ENCODE measurements at places on chromosomes 5 and 9.

DNA sequence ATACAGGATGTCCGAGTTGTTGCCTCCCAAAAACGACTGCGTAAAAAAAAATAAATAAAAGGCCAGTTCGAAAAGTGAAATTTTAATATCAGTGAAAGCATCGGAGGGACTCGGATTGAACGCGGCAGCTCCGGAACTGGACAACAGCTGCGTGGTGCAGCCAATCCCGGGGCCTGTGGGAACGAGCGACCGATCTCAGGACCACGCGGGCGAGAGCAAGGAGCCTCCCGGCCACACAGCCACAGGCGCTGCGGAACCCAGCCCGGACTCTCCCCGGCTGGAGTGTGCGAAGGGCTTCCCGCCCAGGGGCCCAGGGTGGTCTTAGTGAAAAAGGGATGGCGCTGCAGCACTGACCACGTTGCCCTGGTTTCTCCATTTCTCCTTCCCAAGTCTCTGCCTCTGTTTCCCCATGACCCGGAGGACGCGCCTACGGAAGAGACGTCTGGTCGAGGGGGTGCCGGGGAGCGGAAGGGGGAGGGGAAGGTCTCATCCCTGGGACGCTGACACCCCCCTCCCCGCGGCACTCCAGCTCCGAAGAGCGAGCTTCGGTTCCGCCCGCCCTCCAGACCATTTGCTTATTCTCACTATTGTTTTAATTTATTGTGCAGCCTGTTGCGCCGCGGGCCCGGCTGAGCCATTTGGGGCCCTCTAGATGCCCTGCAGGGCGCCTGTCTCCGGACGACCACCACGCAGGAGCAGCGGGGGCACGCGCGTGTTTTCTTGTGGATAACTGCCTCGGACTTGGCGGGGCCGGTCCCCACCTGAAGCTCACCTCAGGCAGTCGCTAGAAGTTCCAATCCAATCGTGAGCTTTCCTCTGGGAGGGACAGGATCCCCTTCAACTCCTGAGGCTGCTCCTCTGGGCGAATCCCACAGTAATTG is 303.0 kb downstream of the PARP8 start:
- DNase-seq = no peak
- no peaks in the 10 kb centered on the region for H3K4me1 ChIP-seq
- no peaks in the 10 kb centered on the region for H3K36me3 ChIP-seq
- no peak overlapping the region for H3K27ac ChIP-seq

DNA sequence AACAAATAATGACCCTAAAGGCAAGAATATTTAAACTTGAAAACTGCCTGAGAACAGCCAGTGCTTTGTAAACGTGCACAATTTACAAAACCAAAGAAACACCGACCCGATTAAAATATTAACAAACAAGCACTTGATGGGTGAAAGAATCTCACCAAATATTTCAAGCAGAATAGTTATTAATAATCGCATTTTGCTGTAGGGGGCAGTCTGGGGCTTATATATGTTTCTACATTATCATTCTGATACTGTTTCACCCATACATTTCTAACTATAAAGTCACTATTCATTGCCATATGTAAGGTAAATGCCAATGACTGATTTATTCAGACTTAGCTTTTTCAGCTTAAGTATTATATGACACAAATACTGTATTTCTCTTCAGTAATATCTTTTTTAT is 37.7 kb downstream of the UBAP2 start:
- H3K27me3 ChIP-seq = no peaks in the 10 kb centered on the region
- peak; percentile 41 for DNase-seq
- peaks cover 5% of the 10 kb centered on the region for H3K36me3 ChIP-seq
- H3K27ac ChIP-seq = no peak overlapping the region
- H3K4me3 ChIP-seq = no peak overlapping the region
- H3K4me1 ChIP-seq = no peaks in the 10 kb centered on the region

DNA sequence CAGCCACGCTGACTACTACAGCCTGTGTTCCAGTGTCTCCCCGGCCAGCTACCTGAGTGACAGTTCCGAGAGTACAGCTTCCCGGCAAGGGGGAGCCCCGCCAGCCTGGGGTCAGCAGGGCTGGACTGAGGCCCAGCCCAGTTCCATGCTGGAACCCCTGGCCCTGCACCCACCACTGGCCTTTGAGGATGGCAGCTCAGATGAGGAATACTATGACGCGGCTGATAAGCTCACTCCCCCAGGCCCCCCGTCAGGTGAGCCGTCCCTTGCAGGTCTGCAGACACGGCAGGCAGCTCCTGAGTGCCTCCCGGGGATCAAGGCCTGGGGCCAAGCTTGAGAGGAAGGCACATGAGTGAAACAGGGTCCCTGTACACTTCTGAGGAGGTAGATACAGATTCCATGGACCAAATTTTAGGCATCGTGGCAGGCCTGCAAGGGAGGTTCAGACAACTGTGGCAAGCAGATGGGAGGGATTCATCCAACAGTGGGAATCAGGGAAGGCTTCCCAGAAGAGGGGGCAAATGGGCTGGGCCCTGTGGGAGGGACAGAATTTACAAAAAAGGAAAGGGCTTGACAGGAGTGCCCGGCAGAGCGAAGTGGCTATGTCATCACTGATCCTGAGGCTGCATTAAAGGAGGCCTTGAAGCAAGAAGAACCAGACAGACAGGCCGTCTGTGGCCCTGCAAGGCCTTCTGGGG is 12.8 kb upstream of the TRMT10B start:
- no peaks in the 10 kb centered on the region for H3K4me1 ChIP-seq
- no peak overlapping the region for H3K27ac ChIP-seq
- DNase-seq = no peak
- H3K36me3 ChIP-seq = no peaks in the 10 kb centered on the region
- no peaks in the 10 kb centered on the region for H3K27me3 ChIP-seq
- no peak overlapping the region for H3K4me3 ChIP-seq

GRCh38 chr9:10268531-10269485 is 344.0 kb downstream of the PTPRD start:
- H3K27ac ChIP-seq = no peak overlapping the region
- no peak overlapping the region for H3K4me3 ChIP-seq
- no peaks in the 10 kb centered on the region for H3K4me1 ChIP-seq
- no peaks in the 10 kb centered on the region for H3K27me3 ChIP-seq
- DNase-seq = peak; percentile 37

GRCh38 chr9:38361473-38361850 is 31.0 kb upstream of the ALDH1B1 start:
- no peak for DNase-seq
- H3K27me3 ChIP-seq = no peaks in the 10 kb centered on the region
- no peaks in the 10 kb centered on the region for H3K36me3 ChIP-seq
- H3K27ac ChIP-seq = no peak overlapping the region

DNA sequence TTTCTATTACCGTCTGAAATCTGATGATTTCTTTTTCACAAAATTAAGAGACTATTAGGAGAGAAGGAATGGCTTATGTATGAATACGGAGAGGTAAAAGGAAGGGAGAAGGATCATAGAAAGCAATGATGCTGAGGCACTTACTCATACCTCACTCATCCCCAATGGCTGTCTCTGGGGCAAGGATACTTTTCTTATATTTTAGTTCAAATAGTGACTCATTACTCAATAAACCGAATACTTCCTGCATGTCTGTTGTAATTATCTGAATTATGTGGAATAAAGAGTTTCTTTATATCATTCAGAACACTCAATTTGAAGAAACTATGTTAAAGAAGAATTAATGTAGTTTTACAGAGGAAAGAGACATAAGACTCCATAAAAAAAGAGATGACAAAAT is 284.5 kb upstream of the NUDT12 start:
- H3K27ac ChIP-seq = no peak overlapping the region
- no peak for DNase-seq
- H3K4me1 ChIP-seq = no peaks in the 10 kb centered on the region
- H3K36me3 ChIP-seq = no peaks in the 10 kb centered on the region
- no peaks in the 10 kb centered on the region for H3K27me3 ChIP-seq

DNA sequence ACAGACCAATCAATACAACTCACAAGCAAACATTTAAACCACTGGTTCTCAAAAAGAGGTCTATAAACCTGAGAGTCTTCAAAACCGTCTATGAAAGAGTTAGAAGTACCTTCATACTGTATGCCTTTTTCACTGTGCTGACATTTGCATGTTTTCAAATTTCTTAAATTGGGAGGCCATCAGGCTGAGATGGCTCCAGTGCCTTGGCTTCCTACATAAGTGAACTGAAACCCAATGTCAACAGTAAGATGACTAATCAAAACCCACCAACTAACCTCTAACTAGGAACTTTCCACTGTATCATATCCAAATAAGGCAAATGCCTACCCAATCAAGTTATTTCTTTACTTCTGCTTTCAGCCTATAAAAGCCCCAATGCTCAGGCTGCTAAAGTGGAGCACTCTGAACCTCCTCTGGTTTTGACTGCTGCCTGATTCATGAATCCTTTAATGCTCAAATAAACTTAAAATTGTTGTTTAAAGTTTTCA is 35.1 kb downstream of the FAM13B start:
- H3K4me3 ChIP-seq = no peak overlapping the region
- DNase-seq = peak; percentile 73
- H3K27me3 ChIP-seq = no peaks in the 10 kb centered on the region
- H3K4me1 ChIP-seq = peaks cover 15% of the 10 kb centered on the region
- no peaks in the 10 kb centered on the region for H3K36me3 ChIP-seq
- peak overlapping the region; percentile 54 for H3K27ac ChIP-seq

DNA sequence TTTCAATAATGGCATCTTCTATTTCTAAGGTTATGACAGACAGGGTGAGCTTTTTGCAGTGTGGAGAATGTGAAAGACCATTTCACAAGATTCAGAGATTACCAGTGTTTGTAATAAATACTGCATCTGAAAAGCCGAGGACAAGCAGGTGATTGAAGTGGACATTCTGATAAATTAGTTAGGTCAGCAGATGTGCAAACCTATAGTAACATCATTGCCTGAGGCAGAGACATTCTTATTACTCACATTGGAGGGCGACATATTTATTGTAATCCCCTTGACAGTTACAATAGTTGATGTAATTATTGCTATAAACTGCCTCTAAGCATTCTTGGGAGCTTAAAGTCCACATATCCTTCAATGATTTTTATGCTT is 3.3 kb downstream of the RASGRF2 start:
- no peaks in the 10 kb centered on the region for H3K36me3 ChIP-seq
- H3K27ac ChIP-seq = no peak overlapping the region
- no peaks in the 10 kb centered on the region for H3K27me3 ChIP-seq
- no peak overlapping the region for H3K4me3 ChIP-seq
- no peaks in the 10 kb centered on the region for H3K4me1 ChIP-seq
- no peak for DNase-seq

DNA sequence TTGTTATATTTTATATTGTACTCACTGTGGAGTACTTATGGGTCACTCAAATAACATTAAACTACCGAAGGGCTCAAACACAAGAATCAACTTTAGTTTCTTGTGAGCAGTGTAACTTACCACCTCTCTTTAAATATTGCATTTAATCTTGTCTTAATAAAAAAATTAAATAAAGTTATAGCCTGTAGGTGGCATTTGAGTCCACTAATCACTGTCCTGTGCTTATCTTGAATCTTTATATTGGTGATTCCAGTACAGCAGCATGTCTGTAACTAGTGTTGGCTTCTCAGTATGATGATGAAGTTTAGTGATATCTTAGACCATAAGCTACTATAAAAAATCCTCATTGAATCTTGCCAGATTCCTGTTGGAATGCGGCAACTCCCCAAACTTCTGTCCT is 313.8 kb downstream of the FAM170A start:
- H3K36me3 ChIP-seq = no peaks in the 10 kb centered on the region
- DNase-seq = no peak
- H3K27me3 ChIP-seq = no peaks in the 10 kb centered on the region

DNA sequence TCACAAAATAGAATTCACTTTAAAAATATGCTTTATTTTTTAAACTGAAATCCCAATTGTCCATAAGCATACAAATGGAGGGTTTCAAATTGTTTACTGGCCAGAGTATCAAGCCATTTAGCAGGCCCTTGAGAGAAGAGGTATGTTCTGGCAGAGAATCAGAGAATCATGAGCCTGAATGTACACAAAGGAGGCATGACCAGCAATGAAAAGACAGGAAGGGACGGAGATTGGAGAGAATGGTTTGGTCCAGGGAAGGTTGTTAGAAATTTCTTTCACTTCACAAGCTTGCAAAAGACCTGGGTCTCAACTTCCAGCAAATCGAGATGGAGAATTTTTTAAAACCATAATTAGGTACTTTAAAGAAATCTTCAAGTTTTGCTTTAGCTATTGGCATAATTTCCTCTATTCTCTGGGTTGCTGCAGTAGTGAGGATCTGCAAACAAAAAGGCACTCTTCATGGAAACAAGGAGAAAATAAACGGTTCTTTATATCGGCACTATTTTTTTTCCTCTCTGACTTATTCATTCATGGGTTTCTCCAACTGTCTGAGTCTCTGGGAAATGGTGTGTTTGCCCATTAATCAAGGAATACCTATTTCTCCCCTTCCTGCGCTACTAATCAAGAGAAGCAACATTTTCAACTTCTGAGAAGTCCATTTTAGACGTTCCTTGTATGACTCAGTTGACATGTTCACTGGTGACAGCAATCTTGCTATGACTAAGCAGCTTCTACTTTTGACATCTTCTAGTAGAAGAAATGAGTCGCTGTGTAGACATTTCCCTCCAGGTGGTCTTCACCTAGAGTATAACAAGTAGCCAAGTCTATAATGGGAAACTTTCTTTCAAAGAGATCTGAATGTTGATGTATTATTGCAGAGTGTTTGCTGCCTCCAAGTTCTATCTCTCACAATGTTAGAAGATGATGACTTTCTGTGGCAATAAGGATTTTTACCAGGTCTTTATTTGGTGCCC is 23.1 kb upstream of the ERCC6L2 start:
- no peak overlapping the region for H3K27ac ChIP-seq
- DNase-seq = no peak
- no peak overlapping the region for H3K4me3 ChIP-seq
- no peaks in the 10 kb centered on the region for H3K4me1 ChIP-seq

DNA sequence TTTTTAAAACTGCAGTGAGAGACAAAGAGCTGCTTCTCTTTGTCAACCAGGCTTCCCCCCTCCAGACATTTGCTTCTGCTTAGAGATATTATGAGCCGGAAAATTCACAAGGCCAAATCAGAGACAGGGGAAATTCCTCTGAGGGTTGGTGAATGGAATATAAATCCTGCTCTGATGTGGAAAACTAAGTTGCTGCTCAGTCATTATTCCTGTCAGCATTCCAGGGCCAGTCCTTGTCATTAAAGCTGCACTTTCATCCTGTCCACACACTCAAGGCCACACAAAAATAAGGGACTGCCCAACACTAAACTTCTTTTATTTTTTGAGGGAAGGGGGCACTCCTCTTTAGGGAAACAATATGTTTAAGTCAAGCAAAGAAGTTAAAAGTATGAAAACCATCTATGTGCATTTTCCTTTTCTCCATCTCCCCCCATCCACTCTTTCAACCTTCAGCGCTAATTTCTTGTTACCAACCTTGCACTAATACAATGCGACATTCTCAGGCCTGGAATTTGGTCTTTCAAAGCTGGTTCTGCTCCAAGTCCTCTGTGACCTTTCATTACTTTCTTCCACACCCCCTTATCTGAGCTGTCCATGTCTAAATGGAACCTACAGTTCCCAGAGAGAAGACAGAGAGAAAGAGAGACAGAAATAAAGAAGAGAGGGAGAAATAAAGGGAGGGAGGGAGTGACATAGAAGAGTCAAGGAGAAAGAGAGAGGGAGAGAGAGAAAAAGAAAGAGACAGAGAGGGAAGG is 118.9 kb upstream of the S1PR3 start:
- no peak for DNase-seq
- no peaks in the 10 kb centered on the region for H3K27me3 ChIP-seq
- no peaks in the 10 kb centered on the region for H3K36me3 ChIP-seq
- H3K27ac ChIP-seq = no peak overlapping the region
- H3K4me1 ChIP-seq = no peaks in the 10 kb centered on the region

GRCh38 chr5:73183481-73183891 is 10.5 kb downstream of the TMEM174 start:
- H3K27me3 ChIP-seq = no peaks in the 10 kb centered on the region
- H3K36me3 ChIP-seq = no peaks in the 10 kb centered on the region
- H3K4me1 ChIP-seq = no peaks in the 10 kb centered on the region
- no peak for DNase-seq

GRCh38 chr5:50318220-50318619 is 122.9 kb downstream of the EMB start:
- no peaks in the 10 kb centered on the region for H3K36me3 ChIP-seq
- no peak overlapping the region for H3K27ac ChIP-seq
- H3K4me3 ChIP-seq = no peak overlapping the region
